ENCODE measurements at places on chromosomes 4 and X.

- DNase-seq = no peak
Measured at GRCh38 chr4:91598696-91599095, 705.1 kb upstream of the GRID2 start.

- no peak for DNase-seq
Measured at GRCh38 chr4:153788413-153789276, at the start of gene SFRP2. SFRP2 (minus strand) TSS chr4:153789083; CDS start chr4:153788835, 248 bp downstream.

- DNase-seq = no peak
Measured at GRCh38 chrX:38066934-38067333, 60.6 kb downstream of the SYTL5 start.

GRCh38 chr4:115272185-115272584, 158.8 kb upstream of the NDST4 start:
- DNase-seq = no peak

DNA sequence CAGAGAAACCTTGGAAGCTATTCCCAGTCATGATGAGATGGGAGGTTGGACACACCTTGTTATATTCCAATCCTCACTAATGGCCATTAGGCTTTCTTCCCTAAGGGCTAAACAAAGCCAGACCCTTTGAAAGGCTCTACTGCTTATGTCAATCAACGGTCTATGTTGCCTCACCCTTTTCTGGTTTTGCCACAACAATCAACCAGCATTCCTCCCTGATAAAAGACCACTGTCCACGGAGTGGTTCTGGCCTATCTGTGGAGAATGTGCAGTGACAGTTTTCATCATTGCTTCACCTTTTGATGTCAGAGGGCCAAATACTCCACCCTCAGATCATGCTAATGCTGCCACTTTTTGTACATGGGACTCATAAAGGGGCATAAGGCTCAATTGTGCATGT, 913.4 kb downstream of the RPA4 start:
- no peak for DNase-seq

DNA sequence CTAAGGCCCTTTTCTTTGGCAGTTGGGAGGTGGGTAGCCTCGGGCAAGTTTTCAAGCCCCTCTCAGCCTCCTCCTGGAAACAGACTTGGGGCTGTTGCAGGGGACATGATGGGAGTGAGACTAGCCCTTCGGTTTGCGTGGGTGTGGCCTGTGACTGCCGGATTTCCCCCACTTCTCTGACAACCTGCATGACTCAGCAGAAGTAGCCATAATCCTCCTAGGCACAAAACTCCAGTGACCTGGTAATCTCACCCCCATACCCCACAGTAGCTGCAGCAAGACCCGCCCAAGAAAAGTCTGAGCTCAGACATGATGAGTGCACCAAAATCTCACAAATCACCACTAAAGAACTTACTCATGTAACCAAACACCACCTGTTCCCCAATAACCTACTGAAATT, 433.7 kb upstream of the AMOT start:
- DNase-seq = no peak

- DNase-seq = no peak
Measured at GRCh38 chr4:106529348-106530023, 160.9 kb upstream of the GIMD1 start.

DNA sequence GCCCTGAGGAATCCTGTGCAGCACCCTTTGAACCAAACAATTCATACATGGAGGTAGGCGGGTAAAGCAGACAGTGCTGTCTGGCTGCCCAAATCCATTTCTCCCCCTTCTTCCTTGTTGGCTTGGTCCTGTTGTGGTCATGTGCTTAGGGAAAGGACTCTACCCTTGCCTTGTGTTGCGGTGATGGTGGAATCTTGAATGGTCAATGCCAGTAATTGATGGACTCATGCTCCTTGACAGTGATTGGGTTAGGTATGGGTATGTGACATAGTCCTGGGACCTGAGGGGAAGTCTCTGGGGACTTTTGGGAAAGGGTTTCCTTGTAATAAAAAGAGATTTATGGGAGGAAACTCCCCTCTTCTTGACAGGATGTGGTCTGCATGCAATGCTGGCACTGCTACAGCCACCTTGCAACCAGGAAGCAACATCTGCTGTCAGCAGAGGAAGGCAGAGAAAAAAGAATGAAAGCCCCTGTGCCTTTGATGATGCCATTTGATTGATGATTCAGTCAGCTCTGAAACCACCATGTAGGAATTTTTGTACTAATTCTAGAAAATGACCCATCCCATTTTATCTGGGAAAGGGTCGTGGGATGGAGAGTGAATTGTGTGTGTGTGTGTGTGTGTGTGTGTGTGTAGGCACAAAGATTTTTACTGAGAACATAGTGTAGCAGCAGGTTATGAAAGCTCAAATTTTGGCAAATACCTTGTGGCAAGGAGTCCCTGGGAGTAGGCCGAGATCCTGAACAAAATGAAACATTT, 30.0 kb upstream of the HUWE1 start:
- no peak for DNase-seq

DNA sequence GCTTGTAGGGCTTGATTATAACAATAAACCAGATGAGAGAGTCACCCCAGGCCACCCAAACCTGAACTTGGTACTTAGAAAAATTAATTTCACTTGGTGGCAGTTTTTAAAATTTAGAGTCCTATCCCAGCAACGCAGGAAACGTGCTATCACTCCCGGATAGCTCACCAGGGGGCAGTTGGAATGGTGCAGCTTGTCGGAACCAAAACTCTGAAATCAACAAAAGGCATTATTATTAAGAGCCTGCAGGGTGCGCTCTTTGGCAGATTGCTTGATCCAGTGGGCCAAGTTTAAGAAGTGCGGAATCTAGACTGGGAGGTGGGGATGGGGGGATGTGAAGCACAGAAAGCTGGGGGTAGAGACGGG, 2.4 kb downstream of the FRAS1 start:
- DNase-seq = peak; percentile 12

DNA sequence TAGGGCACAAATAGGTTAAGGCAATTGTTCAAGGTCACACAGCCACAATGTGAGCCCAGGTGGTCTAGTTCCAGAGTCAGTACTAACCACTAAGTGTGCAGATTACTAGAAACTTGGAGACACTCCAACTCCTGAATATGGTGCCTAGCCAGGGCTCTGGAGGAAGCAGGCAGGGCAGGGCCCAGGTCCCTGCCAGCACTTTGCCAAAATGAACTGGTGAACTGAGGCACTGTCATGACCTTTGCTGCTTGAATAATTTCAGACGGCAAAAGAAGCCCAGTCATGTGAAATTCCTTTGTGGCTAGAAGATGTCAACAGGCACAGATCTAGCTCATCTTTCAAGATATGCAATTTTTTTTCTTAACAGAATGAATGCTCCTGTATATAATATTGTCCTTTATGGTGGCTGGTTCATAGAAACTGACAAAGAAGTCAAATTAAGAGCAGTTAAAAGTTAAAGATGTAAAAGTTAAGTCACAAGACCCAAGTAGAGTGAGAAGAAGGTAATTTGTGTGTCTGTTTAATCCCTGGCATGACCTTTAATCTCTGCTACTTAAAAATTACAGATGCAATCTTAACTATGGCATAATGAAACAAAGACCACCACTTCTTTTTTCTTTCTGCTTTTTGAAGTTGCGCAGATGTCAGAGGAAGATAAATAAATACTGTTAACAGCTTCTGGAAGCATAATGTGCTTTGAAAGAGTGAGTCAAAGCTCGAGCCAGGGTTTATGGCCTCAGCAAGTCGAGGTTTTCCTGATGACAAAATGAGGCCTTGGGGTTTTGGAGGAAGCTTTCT, 54.1 kb downstream of the SHROOM3 start:
- DNase-seq = no peak

GRCh38 chr4:102535398-102536082, 34.4 kb downstream of the NFKB1 start:
- DNase-seq = no peak

DNA sequence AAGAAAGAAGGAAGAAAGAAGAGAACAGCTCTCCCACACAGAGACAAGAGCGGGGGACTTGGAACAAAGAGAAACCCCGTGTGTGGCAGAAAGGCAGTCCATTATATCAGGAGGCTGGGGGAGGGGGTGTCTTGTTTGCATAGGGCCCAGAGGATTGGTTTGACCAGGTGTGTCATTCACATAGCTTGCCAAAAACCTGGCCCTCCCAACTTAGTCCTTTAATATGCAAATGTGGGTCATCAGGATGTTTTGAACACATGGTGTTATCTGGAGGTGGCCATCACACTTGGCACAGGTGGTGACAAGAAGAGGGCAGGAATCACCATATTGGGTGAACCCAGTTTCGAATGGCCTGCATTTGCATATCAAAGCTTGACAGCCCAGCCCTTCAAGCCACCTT, 111.7 kb downstream of the LINC00632 start:
- DNase-seq = no peak

DNA sequence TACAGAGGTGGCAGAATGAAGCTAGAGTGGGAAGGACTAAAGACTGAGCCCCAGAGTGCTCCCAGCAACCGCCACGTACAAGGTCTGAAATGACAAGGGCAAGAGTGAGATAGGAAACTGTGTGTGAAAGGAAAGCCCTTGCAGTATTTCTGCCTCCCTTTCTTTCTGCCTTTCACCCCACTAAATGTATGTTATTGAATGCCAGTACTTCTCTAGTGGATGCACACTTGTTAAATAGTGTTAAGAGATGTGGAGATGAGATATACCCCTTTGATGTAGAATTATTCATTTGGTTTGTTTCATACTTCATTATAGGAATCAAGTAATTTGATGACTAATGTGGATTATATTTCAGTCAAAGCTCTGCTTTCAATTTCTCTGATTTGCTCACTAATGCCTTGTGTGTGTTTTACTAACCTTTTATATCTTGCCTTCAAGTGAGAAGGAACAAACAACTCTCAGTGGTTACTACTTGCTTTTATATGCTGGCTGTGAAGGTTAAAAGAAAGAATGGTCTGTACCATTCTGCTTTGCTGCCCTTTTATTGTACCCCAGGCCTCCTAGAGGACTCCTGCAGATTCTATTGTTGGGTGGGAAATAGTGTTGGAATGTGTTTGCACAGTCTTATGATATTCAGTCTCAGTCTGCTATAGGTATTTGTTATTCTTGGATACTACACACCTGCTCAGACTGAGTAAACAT, 8.0 kb upstream of the ANXA3 start:
- DNase-seq = no peak

GRCh38 chrX:78327370-78328086, at the start of gene CYSLTR1:
CYSLTR1 (minus strand) TSS chrX:78327611; CDS start chrX:78273746, 53,865 bp downstream.
- no peak for DNase-seq

- DNase-seq = no peak
Measured at GRCh38 chr4:128358231-128358912, 70.8 kb upstream of the PGRMC2 start.

DNA sequence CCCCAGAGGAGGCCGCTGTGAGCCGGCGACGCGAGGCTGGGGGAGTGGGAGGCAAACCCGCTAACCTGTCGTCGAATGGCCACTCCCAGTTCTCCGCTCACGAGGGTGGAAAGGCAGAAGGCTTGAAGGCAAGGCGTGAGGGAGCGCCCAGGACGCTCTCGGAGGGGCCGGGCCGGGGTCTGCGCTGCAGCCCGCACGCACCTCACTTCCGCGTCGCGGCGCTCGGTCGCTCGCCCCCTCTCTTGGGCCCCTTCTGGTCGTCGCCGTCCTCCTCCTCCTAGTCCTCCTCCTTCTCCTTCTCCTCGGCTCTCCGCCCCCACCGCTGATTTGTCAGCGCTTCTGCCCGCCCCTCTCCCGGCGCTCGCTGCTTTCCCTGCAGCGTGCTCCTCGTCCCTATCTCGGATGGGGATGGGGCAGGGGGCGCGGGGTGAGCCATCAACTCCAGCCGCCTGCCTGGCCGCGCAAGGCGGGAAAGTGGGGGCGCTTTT, at the start of gene SNCA:
SNCA (minus strand) TSS at position 265 of the 488 bp plus-strand sequence. CDS start 1,494 bp downstream, outside the sequence.
- peak; percentile 0 for DNase-seq

GRCh38 chr4:147916351-147916750, 184.5 kb downstream of the ARHGAP10 start:
- DNase-seq = no peak

DNA sequence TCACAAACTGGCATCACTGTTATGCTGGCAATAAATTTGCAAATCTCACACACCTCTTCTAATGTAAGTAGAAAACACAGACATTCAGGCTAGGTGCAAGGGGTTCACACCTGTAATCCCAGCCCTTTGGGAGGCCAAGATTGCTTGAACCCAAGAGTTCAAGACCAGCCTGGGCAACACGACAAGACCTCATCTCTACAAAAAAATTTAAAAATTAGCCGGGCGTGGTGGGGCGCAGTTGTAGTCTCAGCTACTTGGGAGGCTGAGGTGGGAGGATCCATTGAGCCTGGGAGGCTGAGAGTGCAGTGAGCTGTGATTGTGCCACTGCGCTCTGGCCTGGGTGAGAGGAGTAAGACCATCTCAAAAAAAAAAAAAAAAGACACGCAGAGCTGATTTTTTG, 83.1 kb upstream of the ENPP6 start:
- no peak for DNase-seq

GRCh38 chrX:111483135-111483534, 28.3 kb upstream of the SERTM2 start:
- DNase-seq = no peak

DNA sequence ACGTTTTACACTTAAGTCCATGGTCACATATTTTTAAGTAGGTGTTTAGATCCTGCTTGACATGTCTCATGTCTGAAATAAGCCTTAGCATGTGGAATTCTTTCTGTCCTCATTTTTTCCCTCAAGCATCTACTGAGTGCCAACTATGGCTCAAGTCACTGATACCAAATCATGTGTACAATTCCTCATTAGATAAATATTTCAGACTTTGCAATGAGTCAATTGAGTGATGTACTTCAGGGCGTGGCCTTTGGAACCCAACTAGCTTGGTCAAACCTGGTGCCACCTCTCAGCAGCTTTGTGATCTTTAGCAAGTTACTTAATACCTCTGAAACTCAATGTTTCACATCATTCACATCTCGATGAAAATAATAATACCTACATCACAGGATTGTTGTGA, 12.6 kb upstream of the JADE1 start:
- DNase-seq = no peak

DNA sequence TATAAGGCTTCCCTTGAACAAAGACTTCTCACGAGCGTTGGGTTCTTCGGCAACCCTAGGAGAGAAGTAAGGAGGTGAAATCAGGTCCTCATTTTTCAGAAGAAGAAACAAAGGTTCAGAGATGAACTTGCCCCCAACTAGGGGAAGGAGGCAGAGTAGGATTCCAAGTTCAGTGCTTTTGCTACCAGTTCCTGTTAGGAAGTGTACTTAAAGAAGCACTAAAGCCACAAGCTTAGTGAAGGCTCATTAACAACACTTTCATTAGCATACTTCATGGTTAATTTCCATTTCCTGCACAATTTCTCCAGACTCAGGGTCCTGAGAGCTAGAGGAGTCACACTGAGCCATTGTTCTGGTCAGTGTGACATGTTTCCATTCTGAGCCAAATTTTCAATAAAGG, 52.1 kb downstream of the VSIG4 start:
- DNase-seq = no peak

- DNase-seq = no peak
Measured at GRCh38 chr4:20043991-20044390, 207.7 kb upstream of the SLIT2 start.

GRCh38 chrX:10482261-10482660, 138.1 kb downstream of the MID1 start:
- DNase-seq = peak; percentile 29

DNA sequence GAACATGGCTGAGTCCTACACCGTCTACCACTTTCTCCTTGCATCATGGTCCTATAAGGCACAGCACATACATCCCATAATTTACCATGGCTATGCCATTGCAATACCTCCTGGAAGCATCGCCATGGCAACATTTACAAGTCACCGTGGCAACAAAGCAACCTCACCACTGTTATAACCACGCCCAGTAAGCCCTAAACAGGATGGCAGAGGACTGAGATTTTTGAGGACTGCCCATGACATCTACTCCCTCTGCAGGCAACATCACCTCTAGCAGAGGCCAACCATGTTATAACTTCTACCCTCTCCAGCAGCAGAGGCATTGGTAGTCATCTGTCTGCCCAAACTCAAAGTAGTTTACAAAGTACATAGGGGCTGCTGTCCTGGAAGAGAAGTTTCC, 29.7 kb downstream of the BCOR start:
- no peak for DNase-seq

GRCh38 chr4:87856816-87857215, 24.0 kb downstream of the MEPE start:
- DNase-seq = no peak

Data from NCI-H2107 (cell line).